NCI-H524 treated with DMSO at 0.1 percent for 48 hours (cell line): ENCODE measurements at places on chromosomes 2 and 18.
A peak's percentile ranks its signal among the peaks of the same experiment; 100 is the strongest.

DNA sequence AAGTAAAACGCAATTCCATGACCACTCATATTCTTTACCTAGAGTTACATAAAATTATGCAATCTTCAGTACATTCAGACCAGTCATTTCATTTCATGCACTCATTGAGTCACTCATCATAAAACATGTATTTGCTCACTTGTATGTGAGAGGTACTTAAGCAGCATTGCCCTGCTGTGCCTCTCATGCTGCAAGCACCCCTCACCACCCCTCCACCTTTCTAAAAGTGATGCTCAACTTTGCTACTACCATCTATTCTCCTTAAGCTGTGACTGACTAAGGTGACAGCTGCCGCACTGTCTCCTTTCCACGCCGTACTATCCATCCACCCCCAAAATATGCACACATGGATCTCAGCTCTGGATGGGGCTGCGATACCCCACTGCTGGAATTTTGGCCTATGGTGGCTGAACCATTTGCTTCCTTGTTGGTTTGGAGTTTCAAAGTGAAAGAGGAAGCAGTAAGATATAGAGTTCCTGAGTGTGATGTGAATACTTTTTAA is 7.2 kb downstream of the ARHGAP25 start:
- DNase-seq = no peak

DNA sequence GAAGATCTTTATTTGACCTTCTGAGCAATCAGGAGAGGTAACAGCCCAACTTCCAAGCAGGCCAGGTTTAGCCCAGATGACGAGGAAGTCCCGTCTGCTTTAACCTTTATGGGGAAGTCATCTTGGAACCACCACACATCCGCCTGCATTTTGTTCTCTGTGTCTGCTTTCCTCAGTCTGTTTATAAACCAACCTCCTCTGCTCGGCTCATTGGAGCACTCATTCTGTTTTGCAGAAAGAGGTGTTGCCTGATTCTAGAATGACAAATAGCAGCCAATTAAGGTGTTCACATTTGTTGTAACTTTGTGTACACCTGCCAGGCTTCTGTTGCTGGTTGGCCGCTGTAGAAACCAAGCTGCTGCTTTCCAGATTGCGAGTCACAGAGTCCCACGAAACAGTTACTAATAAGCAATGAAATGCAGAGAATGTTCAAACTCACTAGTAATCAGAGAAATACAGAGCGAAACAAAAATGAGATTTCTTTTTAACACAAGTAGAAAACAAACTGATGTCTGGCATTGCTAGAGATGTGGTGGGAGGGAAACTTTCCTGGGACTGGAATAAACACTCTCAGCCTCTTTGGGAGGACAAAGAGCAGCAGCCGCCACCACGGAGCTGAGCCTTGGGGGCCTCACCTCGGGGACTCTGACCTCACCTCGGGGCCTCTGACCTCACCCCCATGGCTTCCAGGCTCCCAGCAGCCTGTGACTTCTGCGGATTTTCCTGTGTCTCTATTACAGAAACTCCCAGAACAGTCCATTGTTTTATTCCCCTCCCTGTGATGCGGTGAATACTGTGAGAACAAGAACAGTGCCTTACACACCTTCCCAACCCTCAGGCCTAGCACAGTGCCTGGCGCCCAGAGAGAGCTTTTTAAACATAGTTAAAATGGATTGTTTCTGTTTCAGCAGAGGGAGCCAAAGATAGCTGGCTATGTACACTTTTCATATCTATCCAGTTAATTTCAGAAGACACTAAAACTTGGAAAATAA is 64.0 kb downstream of the MBP start:
- no peak for DNase-seq

DNA sequence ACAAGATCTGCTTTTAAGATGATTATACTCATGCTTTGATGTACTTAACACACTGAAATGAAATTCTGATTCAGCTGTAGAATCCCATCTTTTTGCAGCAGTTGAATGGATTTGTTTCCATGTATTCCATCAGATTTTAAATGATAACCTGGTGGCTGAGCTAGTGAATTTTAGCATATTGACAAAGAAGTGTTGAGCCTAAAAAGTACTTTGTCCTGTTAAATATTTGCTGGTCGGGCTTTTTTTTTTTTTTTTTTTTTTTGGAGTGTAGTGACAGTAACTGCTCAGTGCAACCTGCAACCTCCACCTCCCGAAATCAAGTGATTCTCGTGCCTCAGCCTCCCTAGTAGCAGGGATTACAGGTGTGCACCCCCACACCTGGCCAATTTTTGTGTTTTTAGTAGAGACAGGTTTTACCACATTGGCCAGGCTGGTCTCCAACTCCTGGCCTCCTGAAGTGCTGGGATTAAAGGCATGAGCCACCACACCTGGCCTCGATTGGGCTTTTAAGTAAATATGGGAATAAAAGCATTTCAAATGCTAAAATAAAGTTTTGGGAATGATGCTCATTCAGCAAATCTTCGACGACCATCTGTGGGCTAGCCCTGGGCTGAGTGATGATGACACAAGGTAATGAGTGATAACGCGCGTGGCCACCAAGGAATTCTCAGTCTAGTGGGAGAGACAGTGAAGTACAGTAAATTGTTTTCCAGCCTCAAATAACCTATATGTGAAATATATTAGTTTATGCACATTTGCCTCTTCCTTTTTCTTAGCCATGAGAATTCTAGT is 2.2 kb downstream of the ELP2 start:
- DNase-seq = no peak

- DNase-seq = no peak
Observed at GRCh38 chr2:63425606-63426005, 162.7 kb downstream of the WDPCP start.

DNA sequence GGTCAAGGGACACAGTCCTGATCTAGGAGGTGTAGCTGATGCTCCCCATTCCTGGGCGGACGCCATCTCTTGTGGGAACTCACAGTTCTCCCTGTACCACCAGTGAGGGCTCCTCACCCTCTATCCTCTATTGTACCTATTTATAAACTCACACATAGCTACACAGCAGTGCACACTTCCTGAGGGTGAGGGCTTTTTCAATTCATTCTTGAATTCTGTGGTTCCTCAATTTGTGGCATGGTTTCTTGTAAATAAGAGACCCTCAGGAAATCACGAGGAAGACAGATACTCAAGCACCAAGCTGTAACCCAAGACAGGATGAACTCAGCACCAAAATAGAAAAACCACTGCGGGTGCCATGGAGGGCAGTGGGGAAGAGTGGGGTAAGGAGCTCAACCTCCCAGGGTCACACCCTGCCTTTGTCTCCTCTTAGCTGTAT is 245.9 kb upstream of the PXDN start:
- no peak for DNase-seq

DNA sequence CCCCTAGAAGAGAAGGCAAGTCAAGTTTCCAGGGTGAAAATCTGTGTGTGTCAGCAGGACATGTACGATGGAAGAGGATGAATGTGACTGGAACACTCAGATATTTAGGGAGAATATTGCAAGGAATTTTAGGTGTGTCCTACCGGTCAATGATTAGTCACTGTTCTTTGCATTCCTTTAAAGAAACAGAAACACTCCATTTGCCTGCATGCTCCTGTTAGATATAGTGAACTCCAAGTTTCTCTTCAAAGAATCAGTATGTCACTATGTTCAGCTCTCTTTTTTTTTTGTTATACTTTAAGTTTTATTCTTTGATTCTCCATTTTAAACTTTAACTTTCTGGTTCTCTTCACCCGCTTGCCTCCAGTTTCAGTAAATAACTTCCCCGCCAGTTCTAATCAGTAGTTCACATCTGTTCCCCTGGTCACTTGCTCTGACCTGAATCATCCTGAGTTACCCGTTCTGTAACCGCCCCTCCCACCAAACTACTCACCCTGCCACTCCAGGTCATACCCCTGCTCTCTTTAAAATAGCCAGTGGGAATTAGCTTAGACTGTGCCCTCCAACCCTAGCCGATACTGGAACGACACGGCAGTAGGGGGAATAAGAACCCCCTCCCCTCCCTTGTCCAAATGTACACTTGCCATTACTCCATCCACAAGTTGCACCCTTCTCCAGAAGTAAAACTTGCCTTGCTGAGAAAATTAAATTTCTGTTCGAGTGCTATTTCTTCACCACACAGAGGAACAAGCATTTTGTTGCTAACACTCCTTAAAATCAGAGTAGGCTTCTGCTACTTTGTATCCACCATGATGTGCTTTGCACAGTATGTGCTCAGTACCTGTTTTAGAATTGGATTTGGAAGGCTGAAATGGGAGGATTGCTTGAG is 268.4 kb downstream of the METTL4 start:
- DNase-seq = no peak

DNA sequence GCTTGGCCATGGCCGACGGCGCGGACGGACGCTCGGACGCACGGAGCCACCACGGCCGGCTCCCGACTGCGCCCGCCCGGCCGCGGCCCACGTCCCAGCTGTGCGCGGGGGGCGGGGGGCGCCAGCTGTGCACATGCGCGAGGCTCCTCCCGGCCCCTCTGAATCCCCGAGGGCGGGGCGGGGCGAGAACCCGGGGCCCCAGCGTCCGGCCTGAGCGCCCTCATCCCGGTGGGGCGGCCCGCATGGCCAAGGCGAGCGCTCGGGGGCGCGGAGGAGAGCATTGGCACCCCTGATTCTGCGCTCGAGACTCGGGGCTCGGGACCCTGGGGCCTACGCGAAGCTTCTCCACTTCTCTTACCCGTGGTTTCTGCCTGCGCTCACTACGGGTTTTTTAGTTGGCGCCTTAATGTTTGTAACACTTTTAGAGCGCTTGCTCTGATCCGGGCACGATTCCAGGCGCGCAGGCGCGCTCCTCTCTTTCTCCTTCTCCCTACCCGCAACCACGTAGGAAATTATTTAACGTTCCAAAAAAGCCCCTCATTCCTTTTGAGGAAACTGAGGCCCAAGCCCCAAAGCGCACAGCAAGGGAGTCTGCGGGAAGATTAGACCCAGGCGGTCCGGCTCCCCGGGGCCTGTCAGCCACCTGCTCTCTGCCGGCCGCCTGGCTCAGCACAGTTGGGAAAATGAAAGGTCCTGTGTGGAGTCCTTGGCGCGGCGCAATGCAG is at the start of gene PXDN:
PXDN (minus strand) TSS at position 70 of the 725 bp plus-strand sequence; CDS start at position 10, 60 bp downstream.
- no peak for DNase-seq

- DNase-seq = no peak
Observed at GRCh38 chr2:41137031-41137430, 685.1 kb upstream of the SLC8A1 start.

DNA sequence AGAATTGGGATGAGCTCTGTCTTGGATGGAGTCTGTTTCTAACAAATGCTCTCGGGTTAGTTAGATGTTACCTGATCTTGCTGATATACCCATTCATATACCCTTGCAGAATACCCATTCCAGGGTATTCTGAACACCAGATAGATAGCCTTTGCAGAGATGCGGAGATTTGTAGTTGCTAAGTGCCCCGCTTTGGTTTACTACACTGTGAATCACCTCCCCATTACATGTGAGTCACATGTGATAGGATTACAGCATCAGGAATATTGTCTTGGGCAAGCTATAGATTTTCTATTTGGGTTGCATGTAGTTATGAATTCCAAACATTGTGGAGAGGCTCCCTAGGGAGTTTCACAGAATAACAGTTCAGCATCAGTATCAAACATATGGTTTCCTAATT is 3.8 kb downstream of the VSNL1 start:
- DNase-seq = no peak

- DNase-seq = no peak
Observed at GRCh38 chr18:47175283-47175897, 774 bp downstream of the IER3IP1 start.

DNA sequence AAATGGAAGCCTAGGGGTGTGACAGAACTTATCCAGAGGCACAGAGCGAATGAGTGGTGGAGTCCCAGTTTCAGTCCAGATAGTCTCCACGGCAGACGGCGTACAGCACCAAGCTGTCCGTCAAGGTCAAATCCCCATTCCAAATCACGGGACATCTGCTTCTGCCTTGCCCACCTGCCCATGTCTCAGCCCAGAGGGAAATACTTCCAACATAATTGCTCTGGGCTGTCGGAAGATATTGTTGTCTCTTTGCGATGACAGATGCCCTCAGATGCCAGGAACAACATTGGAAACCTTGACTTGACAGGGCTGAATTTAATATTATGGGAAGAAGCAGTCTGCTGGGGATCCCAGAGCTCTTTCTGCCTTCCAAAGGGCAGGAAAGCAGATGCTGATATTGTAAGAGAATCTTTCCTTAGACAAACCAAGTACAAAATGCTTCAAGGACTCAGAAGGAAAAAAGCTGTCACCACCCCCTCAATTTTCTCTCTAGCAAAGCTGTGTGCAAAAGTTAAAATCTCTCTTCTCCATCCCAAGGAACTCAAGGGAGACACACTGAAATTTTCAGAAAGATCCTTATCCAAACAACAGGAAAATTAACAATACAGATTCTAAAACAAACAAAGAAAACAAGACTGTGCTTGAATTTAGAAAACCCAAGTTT is 364.0 kb downstream of the LRATD1 start:
- peak; percentile 70 for DNase-seq

DNA sequence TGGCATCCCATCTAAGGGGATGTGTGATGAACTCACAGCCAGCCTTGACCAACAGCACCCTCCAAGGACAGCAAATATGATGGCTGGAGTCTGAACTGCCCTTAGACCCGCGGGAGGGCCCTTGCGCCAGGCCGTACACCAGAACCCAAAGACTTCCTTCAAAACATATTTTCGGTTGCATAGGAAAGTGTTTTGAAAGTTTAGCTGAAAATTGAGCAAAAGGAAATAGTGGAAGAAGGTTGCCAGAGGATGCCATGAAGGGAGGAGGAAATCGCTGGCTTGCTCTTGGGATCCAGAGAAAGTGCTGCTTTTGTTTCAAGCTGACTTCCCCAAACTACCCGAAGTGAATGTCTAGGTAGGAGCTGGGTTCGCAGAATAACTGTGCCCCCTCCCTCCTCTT is 61.3 kb downstream of the IL1R2 start:
- no peak for DNase-seq

GRCh38 chr2:213980883-213981282 is 430.0 kb upstream of the VWC2L start:
- no peak for DNase-seq

GRCh38 chr2:157559061-157559460 is 69.6 kb downstream of the ACVR1C start:
- DNase-seq = no peak

GRCh38 chr2:62176801-62177200 is 19.1 kb upstream of the B3GNT2 start:
- DNase-seq = no peak

- DNase-seq = no peak
Observed at GRCh38 chr2:19914266-19914975, 12.6 kb upstream of the TTC32 start.

DNA sequence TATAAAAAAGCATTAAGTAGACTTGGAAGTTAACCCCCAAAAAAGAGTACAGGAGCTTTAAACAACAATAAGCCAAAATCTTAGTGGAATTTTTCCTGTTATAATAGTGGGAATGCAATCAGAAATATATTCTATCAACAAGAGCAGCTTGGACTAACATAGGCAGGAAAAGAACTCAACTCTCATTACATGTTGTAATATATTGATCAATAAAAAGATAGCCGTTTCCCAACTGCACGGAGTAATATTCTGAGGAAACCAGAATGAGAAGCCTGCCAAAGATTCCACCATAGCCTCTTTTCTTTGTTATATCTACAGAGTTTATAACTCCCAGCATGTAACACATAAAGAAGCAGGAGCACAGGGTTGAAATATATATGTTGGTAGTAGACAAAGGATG is 37.6 kb upstream of the BAZ2B start:
- no peak for DNase-seq

GRCh38 chr2:11160731-11161455 is 5.6 kb downstream of the SLC66A3 start:
- DNase-seq = no peak
